Neural progenitor cell (in vitro differentiated cells): ENCODE measurements at places on chromosomes 16 and 17.
A peak's percentile ranks its signal among the peaks of the same experiment; 100 is the strongest.

DNA sequence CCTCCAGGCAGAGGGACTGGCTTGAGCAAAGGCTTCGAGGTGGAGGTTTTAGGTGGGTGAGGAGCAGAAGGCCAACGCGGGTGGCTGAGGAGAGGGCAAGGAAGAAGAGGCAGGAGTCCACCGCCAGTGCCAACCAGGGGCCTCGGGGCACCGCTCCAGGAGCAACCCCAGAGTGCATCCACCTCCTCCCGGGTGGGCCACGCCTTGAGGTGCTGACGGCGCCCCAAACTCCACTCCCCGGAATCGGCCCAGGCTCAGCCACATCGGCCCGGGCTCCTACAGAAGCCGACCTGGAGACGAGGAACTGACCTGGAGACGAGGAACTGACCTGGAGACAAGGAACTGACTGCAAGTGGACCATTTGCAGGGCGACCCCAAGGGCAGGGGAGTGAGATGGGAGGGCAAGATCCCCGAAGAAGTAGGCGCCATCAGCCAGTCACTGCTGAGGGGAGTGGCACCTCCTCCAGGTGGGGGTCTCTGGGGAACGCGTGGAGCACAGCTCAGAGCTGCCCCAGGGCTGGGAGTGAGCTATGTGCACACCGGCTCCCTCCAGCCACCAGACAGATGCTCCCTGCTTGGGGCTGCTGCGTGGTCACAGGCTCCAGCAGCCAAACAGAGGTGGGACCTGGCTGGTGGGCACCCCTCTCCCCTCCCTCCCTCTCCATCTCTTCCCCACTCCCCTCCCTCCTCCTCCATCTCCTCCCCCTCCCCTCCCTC is 29.2 kb upstream of the CBFA2T3 start:
- no peak for DNase-seq

- DNase-seq, result no peak
Observed at GRCh38 chr17:82595893-82596292, 52.4 kb downstream of the WDR45B start.

- no peak for DNase-seq
Observed at GRCh38 chr16:49912721-49913120, 56.8 kb upstream of the ZNF423 start.

DNA sequence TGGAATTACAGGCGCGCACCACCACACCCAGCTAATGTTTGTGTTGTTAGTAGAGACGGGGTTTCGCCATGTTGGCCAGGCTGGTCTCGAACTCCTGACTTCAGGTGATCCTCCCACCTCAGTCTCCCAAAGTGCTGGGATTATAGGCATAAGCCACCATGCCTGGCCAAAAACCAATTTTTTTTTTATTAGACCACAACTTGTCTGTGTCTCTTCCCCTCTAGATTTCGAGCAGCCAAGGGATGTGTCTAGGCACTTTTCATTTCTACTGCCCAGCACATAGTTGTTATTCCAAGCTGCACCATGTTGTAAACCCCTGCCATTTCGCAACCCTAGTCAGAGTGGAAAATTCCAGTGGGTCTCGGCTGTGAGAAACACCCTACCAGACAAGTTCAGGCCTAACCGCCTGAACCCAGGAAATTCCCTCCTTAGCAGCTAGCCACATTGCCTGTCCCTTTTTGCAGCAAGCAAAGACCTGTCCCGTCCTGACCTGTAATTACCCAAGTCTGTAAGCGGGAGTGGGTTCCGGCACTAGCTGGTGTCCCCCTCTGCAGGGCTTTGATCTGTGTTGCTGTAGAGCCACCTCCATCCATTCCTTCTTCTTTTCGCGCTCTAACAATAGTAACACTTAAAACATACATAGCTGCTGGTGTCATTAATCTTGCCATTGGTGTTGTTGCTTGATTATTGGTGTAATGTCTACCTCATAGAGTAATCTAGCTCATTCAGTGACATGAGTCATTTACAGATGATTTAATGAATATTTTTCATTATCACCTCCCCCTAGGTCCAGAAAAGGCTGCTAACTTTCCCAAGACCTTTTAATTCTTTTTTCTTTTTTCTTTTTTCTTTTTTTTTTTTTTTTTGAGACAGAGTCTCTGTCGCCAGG is 77.3 kb upstream of the ATF7IP2 start:
- no peak for DNase-seq

DNA sequence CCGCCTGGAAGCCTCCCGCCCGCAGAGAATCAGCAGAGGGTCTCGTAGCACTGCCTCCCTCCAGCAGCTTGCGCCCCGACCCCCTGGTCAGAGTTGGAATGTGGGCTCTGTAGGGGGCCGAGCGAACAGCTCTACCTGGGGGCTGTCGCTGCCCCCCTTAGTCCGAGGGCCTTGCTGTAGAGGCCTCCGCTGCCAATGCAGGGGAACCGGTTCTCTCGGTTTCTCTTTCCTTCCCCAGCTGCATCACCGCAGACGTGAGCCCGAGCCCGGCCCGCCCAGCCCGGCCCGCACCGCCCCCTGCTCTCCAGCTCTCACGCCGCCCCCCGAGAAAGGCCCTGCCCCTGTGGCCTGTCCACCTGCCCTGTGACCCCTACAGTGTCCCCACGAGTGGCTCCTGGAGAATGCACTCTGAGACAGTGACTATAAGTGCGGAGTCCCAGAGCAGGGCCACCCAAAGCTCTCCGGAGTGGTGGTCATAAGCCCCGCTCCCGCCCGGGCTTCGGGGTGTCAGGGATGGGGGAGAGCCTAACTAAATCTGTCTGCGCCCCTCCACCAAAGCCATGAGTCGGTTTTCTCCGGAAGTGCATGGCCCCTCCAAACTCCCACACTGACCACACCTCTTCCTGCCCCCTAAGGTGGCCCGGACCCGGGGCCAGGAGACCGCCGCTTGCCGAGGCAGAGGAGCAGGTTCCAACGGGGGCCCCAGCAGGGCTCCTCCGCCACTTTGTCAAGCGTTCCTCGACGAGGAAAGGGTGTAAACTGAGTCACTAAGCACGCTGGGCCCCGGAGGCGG is 1.7 kb downstream of the ARHGAP27 start:
- peak; percentile 48 for DNase-seq

DNA sequence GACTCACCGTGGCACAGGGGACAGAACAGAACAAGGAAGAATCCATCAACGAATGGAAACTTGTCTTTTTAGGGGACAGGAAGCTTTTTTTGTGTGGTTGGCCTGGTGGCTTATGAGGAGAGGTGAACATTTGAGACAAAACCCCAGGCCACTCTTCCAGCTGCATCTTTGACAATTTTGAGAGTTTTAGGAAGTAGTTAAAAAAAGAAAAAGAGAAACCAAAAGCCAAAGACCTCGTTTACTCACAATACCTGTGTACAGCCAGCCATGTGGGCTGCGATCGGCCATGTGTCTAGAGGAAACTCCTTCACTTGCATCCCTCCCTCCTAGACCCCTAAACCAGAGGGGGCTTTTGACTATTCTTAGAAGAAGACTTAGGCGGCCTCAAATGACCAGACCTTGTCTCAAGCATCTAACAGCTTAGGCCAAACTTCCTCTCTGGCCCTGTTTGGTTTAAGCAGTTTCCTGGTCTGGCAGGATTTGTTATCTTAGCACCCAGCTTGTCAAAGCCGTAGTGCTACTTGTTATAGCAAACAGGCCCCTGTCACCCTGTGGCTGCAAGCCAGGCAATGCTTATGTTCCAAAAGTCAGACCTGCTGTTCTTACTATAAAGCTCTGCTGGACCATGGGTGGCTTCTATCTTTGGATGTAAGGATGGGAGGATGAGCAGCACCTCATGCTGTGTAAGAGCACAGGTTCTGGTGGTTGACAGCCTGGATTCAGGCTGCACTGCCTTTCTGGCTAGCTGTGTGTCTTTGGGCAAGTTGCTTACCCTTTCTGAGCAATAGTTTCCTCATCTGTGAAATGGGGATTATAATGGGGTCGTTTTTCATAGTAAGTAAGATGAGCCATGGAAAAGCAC is 17.7 kb downstream of the KSR1 start:
- no peak for DNase-seq

- no peak for DNase-seq
Observed at GRCh38 chr17:74738051-74738996, 1.3 kb downstream of the RAB37 start.

- DNase-seq, result no peak
Observed at GRCh38 chr17:17052462-17053221, 10.4 kb downstream of the MPRIP start.

DNA sequence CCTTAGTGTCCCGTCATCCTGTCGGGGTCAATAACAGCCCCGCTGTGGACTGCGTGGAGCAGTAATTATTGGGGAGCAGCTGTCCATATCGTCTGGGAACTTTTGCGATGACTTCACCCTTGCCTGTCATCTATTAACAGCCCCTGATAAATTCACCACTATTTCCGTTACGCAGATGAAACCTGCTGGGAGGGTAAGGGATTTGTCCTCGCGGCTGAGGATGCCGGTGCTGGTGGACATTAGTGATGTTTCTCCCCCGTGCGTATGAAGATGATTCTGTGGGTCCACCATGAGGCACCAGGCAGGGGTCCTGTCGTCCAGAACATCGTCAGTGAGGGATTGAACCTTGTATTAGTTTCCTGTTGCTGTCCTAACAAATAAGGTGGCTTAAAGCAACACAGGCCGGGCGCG is 1.0 kb downstream of the FLYWCH2 start:
- no peak for DNase-seq

- DNase-seq, result no peak
Observed at GRCh38 chr17:57293077-57293476, 36.8 kb downstream of the MSI2 start.

DNA sequence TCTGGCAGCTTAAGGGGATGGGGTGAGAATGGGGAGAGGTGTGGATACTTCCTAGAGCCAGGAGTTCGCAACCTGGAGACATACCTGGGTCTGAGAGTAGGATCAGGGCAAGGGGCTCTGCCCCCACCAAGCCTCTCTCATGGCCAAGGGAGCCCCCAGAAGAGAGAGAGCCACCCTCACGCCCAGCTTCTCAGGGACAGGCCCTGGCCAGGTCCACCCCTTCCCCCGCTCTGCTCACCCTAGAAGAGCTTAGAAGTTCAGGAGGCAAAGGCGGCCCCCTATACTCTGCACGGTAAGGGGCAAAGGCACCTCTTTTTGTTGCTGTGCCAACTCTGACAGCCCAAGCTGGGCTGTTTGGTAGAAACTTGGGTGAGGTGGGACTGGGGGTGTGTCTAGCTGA is 69.3 kb upstream of the TMEM97 start:
- no peak for DNase-seq

GRCh38 chr17:58875261-58875660 is 119.6 kb downstream of the PPM1E start:
- DNase-seq, result no peak

GRCh38 chr16:82055728-82056549 is 20.9 kb downstream of the HSD17B2 start:
- no peak for DNase-seq

GRCh38 chr16:23207485-23207884 is 24.9 kb downstream of the SCNN1G start:
- peak; percentile 13 for DNase-seq

- DNase-seq, result no peak
Observed at GRCh38 chr17:44109312-44109630, 14.2 kb downstream of the HDAC5 start.

DNA sequence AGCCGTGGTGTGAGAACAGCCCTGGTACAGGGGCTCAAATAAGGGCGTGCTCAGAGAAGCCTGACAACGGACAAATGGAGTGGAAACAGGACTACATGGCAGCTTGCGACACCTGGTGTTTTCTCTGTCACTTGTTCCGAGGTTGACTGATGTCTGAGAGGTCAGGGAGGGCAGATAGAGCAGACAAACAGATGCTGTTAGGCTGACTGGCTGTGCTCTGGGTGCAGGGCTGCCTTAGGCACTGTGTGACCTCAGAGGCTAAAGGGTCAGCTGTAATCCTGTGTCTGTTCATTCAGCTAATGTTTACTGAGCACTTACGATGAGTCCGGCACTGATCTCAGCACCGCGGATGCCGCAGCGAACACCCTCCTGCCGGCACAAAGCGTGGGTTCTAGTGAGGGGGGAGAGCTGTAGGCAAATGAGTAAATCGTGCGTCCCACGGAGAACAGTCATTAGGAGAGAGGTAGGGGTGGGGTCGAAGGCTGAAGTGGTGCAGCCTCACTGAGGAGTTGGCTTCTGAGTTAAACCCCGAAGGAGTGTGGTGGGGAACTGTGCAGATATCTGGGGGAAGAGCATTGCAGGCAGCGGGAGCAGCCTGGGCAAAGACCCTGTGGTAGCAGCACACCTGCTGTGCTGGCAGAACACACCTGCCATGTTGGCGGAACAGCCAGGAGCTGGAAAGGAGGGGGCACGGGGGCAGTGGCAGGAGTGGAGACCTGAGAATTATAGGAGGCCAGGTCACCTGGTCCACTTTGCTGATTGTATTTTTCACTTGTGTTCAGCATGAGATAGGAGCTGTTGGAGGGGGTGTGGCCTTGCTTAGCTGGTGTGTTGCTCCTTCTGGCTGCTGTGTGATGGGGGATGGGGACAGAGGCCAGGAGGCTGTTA is 35.0 kb downstream of the GPT2 start:
- DNase-seq, result peak; percentile 80

- DNase-seq, result no peak
Observed at GRCh38 chr17:19876529-19877161, 8.9 kb upstream of the ULK2 start.

- peak; percentile 87 for DNase-seq
Observed at GRCh38 chr16:80084614-80085013, 456.2 kb upstream of the DYNLRB2 start.

DNA sequence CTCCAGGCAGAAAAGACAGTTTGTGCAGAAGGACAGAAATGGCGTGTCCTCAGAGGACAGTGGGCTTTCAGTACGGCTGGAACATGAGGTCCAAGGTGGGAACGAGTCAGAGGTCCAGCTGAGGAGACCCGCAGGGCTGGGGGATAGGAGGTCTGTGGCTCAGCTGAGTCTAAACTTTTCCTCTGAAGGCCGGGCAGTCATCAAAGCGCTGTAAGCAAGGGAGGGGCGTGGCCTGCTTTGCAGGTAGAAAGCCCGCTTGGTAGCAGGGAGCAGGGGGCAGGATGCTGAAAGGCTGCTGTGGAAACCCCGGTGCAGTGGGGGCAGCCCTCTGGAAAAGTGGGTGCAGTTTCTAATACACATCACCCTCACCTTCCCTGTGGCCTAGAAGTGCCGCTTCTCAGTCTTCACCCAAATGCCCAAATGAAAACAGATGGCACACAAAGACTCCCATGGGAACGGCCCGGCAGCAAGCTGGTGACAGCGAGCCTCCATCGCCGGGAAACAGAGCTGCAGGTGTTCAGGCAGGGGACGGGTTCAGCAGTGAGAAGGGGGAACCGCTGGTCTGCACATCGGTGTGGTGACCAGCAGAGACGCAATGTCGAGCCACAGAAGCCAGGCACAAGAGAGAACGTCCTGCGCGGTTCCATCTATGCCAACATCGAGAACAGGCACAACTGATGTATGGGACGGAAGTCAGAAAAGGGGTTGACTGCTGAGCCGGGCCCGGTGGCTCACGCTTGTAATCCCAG is 12.2 kb upstream of the OSGIN1 start:
- no peak for DNase-seq

DNA sequence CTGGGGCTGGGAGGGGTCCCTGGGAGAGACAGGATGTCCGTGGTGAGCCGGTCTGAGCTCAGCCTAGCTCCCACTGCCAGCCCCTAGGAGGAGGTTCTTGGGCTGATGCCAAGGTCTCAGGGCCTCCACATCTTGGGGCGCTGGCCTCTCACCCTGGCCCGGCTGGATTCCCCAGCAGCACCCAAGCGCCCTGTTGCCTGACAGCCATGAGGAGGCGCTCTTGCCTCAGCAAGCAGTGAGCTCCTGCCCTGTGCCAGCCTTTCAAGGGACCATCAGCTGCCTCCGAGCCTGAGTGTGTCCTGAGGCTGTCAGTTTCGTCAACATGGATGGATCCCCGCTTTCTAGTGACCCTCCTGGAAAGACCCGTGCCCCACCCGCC is 234.9 kb upstream of the CIBAR2 start:
- peak; percentile 60 for DNase-seq
